ENCODE measurements at places on chromosomes 13 and 19.

DNA sequence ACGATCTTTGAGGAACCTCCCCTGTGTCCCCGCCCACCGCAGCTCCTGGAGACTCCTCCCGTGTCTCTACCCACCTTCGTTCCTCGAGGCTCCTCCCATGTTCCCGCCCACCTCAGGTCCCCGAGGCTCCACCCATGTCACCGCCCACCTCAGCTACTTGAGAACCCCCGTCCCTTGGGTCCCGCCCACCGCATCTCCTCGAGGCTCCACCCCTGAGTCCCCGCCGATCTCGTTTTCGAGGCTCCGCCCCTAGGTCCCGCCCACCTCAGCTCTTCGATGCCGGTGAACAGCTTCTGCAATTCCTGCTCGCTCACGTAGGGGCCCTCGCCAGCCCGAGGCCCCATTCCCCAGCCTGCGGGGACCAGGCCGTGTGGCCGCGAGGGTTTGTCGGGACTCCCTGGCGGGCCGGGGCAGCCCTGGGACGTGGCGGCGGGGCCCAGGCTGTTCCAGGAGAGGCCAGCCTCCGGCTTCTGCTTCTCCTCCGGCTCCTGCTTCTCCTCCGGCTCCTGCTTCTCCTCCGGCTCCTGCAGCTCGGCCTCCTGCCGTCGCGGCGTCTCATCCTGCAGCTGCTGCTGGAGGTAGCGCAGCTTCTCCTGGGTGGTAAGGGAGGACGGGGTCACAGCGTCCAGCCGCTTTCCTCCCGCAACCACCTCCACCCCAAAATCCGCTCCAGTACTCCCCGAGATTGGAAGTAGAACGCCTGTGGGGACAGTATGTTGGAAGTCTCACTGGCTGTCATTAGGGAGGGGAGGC is 16.7 kb downstream of the TSKS start:
- no peak for DNase-seq

DNA sequence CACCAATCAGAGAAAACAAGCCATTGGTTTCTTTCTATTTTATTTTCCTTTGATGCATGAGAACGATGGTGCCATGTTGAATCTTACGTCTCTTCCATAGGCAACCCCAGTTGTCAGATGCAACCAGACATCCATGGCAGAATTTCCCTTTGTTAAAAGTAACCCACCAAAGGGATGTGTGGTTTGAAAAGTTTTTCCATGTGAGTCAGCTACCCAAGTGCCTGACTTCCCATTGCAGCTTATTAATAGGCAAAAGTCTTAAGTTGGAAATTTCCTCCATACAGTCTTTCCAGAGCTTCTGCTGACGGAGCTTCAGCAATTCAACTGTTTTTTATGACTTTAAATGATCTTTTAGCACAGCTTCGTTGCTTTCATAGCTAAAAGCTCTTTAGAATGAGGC is 73.8 kb upstream of the FAM216B start:
- DNase-seq, result no peak

DNA sequence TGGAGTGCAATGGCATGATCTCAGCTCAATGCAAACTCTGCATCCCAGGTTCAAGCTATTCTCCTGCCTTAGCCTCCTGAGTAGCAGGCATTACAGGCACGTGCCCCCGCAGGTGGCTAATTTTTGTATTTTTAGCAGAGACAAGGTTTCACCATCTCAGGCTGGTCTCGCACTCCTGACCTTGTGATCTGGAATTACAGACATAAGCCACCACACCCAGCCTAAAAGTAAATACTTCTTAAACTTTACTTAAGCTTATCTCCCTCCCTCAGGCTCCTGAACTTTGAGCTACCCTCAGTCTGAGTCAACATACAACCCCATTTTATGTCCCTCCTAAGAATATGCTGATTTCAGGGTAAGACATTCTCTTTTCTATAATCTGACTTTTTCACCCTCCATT is 66.1 kb downstream of the ZNF486 start:
- DNase-seq, result no peak

DNA sequence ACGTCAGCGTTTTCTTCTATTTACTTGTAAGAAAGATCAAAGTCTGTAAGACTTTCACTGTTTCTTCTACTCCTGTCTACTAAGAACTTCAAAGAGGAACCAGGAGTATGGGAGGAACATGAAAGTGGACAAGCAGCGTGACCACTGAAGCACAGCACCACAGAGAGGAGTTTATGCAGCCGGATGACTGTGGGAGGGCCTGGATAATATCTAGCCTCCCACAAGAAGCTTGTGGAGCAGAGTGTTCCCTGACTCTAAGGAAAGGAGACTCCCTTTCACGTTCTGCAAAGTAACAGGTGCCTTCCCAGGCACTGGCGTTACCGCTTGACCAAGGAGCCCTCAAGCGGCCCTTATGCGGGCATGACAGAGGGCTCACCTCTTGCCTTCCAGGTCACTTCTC is 83.6 kb upstream of the PDCD5 start:
- DNase-seq, result no peak

DNA sequence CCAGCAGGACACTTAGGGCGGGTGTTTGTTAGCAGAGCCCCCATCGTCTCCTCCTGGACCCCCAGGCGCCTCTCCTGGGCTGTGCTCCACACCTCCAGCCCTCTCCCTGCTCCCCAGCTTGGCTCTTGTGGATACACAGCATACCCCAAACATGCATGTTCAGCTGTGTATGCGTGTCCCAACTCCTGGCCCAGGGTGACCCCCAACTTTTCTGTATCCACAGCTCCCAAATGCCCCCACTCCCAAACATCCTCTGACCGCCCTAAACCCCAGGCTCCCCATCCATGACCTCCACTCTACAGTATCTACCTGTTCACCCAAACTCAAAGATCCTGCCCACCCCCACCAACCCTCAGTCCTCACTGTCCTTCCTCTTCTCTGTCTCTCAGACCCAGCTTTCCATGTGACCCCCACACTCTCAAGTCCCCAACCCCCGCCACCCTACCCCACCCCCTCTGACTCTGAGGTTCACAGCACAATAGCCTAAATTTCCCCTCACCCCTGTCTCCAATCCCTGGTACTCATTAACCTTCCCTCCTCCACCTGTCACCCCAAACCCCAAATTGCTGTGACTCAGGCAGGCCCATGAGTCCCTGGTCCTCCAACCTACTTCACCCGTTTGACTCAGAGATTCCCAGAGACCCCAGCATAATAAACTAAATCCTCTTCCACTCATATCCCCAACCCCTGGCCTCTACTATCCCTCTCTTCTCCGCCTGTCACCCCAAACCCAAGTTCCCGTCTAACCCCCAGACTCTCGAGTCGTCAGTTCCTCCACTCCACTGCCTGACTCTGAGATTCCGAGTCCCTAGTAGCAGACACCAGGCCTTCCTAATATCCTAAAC is 968 bp downstream of the UBE2M start:
- no peak for DNase-seq

GRCh38 chr19:38852231-38853044 is 2.7 kb upstream of the HNRNPL start:
- no peak for DNase-seq
